ENCODE measurements at places on chromosomes 13 and 19. TPM values are rescaled to one million over a fixed set of nuclear protein-coding genes. Genes with fewer than 3 reads are reported as not detected.
A peak's percentile ranks its signal among the peaks of the same experiment; 100 is the strongest.

Gene CLDN10
- 0.64 TPM for total RNA-seq

Gene ATP11A
- 22.1 TPM for total RNA-seq

GRCh38 chr13:97445522-97446187, 11.7 kb downstream of the RAP2A start:
- no peak for DNase-seq
- H3K4me1 ChIP-seq: no peaks in the 10 kb centered on the region

DNA sequence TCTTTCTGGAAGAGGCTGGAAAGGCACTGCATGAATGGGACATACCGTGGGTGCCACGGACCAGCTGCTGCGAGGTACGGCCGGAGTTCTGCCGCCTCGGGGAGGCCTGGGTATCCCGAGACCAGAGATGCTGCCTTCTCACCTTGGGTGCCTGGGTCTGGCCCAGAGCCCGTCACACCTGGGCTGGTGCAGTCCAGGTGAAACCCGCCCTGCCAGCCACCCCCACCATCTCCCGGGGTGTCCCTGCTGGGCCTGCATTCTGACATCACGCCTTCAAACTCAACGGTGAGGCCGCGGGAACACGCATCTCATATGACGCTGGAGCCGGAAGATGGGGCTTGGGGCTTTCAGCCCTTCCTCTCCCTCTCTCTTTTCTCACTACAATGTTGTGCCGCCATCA, 98.0 kb downstream of the GADD45B start:
- peaks cover 10% of the 10 kb centered on the region for H3K4me1 ChIP-seq
- no peaks in the 10 kb centered on the region for H3K27me3 ChIP-seq
- DNase-seq: peak; percentile 48
- no peak overlapping the region for H3K27ac ChIP-seq
- H3K4me3 ChIP-seq: no peak overlapping the region

DNA sequence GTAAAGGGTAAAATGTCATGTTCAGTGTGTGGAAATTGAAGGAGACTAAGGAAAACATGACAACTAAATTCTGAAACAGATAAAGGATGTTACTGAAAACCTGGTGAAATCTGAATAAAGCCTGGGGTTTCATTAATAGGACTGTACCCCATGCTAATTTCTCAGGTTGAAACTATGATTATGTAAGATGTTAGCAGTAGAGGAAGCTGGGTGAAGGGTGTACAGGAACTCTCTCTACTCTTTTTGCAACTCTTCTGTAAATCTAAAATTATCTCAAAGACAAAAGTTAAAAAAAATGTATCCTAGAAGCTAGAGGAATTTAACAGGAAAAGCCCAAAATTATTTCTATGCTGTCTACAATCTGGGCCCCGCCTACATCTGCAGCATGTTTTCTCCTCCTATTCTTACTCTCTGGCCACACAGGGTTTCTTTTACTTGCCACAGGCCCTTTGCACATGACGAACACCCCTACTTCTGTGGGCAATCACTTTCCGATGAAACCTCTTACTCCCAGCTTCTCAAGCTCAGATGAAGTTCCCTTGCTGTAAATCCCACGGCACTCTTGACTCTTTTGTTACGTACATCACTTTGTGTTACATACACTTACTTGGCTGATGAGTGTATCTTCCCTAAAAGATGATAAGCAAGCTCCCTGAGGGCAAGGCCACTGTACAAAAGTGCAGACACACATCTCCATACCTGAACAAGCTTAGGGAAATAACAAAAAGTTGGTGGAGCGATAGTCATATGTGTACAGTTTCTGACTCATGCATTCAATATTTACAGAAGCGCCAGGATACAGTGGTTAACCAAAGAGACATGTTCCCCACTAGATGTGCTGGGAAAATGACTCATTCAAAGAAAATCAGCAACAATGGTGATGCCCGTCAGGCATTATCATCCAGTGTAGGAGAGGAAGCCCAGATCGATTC, 32.6 kb downstream of the RUBCNL start:
- no peaks in the 10 kb centered on the region for H3K4me1 ChIP-seq
- no peak overlapping the region for H3K4me3 ChIP-seq
- peak overlapping the region; percentile 19 for H3K27ac ChIP-seq
- H3K27me3 ChIP-seq: no peaks in the 10 kb centered on the region
- no peak for DNase-seq

DNA sequence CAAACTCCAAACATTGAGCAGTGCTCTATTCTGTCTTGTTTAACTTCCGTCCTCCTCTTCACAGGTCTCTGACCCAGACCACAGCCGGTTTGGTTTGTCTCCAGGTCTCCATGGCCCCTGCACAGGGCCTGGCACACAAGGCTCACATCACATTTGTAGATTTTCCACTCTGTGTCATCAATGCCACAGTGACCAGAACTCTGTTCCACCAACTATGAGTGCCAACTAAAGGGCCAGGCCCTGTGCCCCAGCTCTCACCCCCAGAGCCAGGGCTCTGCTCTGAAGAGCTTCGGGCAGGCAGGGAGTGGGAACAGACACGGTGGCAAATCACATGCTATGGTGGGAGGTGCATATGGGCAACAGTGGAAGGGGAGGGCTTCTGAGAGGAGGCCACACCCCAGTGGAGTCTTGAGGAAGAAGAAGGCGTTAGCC, 16.0 kb downstream of the SMG9 start:
- H3K27ac ChIP-seq: peak overlapping the region; percentile 86
- no peak for DNase-seq
- H3K4me3 ChIP-seq: no peak overlapping the region
- peaks cover 7% of the 10 kb centered on the region for H3K36me3 ChIP-seq
- no peaks in the 10 kb centered on the region for H3K4me1 ChIP-seq
- no peaks in the 10 kb centered on the region for H3K27me3 ChIP-seq

Gene NTF4
- not detected for total RNA-seq

GRCh38 chr13:112060899-112061366, 6.0 kb upstream of the SOX1 start:
- no peaks in the 10 kb centered on the region for H3K36me3 ChIP-seq
- no peaks in the 10 kb centered on the region for H3K4me1 ChIP-seq
- H3K27ac ChIP-seq: no peak overlapping the region
- no peak for DNase-seq
- H3K27me3 ChIP-seq: peaks cover 100% of the 10 kb centered on the region
- no peak overlapping the region for H3K4me3 ChIP-seq

Gene ASPDH
- not detected for total RNA-seq

DNA sequence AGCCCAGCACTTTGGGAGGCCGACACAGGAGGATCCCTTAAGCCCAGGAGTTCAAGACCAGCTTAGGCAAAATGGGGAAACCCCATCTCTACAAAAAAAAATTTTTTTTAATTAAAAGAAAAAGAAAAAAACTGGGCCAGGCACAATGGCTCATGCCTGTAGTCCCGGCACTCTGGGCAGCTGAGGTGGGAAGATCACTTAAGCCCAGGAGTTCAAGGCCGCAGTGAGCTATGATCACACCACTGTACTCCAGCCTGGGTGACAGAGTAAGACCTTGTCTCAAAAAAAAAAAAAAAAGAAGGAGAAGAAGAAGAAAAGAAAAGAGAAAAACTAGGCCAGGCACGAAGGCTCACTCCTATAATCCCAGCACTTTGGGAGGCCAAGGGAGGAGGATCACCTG, 4.3 kb downstream of the ELL start:
- no peaks in the 10 kb centered on the region for H3K27me3 ChIP-seq
- no peak overlapping the region for H3K4me3 ChIP-seq
- no peaks in the 10 kb centered on the region for H3K4me1 ChIP-seq
- DNase-seq: no peak
- no peaks in the 10 kb centered on the region for H3K36me3 ChIP-seq
- H3K27ac ChIP-seq: no peak overlapping the region

- no peak for DNase-seq
- no peak overlapping the region for H3K27ac ChIP-seq
- H3K4me1 ChIP-seq: no peaks in the 10 kb centered on the region
- H3K27me3 ChIP-seq: no peaks in the 10 kb centered on the region
- H3K36me3 ChIP-seq: no peaks in the 10 kb centered on the region
Observed at GRCh38 chr13:38223089-38223488, 126.6 kb upstream of the UFM1 start.

- H3K36me3 ChIP-seq: peaks cover 6% of the 10 kb centered on the region
- H3K4me1 ChIP-seq: no peaks in the 10 kb centered on the region
- H3K4me3 ChIP-seq: peak within 1 kb of the TSS; percentile 81
- H3K27ac ChIP-seq: peak within 1 kb of the TSS; percentile 100
- peak; percentile 97 for DNase-seq
- no peaks in the 10 kb centered on the region for H3K27me3 ChIP-seq
Observed at GRCh38 chr19:39406656-39407409, at the start of gene ZFP36. TSS of gene ZFP36 (plus strand) at chr19:39406847. CDS start at chr19:39406905, 58 bp downstream.
